NCI-H526 (cell line): ENCODE measurements at places on chromosomes 16 and 17.

DNA sequence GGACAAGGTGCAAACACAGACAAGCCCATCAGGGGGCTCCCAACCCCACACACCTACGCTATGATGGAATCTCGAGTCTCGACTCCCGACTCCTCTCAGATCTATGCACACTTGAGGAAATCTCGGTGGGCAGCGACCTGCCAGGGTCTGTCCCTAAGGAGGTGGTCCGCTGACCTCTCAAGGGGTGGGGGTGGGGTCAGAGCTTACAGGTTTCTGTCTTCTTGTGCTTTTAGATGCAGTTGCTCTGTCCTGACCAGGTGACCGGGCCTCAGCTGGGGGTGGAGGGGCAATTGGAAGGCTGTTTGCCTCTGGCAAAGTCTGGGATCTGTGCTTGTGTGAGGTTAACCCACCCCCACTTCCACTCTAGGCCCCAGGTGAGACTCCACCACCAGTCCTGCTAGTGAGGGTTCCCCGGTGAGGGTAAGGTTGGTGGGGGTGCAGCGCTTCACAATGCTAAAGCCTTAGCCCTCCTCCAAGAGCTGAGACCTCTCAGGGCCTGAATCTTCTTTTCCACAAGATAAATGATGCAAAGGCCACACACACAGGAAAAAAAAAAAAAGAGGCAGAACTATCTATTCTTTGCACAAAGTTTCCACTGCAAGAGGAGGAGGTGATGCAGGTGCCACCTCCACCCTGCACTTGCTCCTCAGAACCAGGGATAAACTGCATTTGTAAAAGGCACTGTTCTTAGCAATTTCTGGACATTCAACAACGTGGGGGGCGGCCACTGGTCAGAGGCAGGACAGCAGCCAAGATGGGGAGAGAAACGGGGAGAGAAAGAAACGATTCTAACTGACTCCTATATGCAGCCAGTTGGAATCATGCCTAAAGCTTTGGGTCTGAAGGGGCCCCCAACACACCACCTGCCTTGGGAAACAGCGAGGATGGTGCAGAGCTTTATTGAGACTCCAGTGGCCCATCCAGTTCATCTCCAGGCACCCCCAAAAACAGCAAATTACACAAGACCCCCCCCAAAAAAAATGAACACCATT is 4.1 kb downstream of the CISD3 start:
- no peak for DNase-seq

DNA sequence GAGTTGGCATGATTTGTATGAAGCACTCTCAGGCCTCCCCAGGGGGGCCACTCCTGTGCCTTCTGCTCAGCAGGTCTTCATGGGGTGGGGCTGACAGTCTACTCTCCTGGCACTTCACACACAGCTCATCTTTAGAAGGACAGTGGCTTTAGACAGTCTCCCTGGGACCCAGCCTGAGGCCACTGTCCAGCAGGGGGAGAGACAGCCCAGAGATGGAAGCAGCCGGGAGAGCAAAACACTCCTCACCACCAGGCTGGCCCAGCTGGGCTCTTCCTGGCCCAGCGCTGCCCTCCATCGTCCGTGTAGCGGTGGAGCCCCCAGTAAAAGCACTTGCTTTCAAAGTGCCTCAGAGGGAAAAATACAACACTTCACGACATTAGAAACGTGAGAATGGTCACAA is 62.0 kb upstream of the CRHR1 start:
- DNase-seq: peak; percentile 53

GRCh38 chr16:56936950-56937349 is 5.0 kb downstream of the HERPUD1 start:
- no peak for DNase-seq

GRCh38 chr17:56672195-56672594 is 78.7 kb downstream of the NOG start:
- no peak for DNase-seq

- no peak for DNase-seq
These were observed 102.1 kb downstream of the YPEL2 start for GRCh38 chr17:59433586-59433985.

- DNase-seq: no peak
These were observed 268.3 kb downstream of the CDH11 start for GRCh38 chr16:64853551-64853950.

DNA sequence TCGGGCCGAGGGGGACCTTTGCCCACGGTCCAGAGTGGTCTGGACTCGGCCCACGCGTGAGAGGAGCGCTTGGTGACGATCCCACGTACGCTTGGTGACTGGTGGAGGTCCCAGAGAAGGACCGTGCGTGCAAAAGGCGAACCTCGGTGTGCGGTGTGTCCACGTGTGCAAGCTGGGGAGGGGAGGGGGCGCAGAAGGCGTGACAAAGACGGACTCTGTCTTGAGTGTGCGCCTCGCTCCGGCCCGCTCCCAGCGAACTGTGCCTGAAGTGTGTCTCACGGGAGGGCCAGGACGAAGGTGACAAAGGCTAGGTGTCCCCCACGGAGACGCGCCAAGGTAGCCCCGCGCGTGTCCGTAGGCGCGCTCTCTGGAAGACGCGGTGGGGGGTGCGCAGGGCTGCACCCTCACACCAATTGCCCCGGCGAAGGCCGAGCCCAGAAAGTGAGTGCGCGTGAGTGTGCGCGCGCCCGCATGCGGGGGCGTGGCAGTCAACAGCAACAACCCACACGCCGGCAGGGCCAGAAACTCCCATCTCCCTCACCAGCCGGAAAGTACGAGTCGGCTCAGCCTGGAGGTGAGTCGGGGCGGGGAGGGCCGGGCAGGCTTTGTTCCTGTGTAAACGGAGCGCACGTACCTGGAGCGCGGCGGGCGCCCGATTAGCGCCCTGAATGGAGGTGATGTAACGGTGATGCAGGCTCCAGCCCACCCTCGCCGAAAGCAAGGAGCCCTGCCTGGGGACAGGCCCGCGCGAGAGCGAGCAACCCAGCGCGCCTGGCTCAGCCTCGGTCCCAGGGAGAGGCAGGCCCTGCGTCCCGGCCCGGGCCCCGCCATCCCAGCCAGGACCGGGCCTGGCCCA is at the start of gene GPRC5C:
TSS of gene GPRC5C (plus strand) at position 521 of the 856 bp plus-strand sequence. CDS start 7,689 bp downstream, outside the sequence.
- peak; percentile 83 for DNase-seq

DNA sequence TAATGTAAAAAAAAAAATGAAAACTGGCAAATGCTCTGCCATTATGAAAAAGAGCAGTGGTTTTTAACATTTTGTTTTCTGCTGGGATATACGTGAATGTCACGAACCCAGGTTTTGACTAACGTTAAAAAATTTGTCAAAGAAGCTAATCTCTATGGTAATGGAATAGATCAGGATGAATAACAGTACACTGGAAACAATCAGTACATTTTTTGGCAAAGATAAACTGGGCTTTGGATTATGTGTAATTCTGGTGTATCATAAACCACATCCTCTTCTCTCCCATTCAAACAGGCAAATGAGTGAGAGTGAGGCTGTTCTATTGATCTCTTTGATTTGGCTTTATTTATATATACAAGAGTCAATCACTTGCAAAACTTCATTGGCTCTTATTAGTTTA is 207.0 kb upstream of the IRX3 start:
- no peak for DNase-seq

- DNase-seq: no peak
These were observed 114.0 kb downstream of the ZNF778 start for GRCh38 chr16:89331371-89332109.

DNA sequence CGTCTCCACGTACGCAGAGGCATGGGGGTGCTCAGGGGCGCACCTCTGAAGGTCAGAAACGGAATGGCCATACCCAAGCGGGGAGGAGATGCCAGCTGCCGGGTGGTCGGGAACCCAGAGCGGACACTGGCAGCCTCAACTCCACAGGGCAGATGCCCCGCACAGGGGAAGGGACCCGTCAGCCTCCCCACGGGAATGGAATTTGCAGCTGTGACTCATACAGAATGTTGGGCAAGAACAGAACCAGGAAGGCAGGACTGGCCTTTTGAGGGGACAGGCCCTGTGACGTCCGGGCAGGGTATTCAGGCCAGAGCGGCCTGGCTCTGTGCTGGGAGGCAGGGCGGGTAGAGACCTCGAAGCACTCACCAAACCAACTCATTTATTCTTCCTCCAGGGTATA is 7.5 kb downstream of the TK1 start:
- no peak for DNase-seq

DNA sequence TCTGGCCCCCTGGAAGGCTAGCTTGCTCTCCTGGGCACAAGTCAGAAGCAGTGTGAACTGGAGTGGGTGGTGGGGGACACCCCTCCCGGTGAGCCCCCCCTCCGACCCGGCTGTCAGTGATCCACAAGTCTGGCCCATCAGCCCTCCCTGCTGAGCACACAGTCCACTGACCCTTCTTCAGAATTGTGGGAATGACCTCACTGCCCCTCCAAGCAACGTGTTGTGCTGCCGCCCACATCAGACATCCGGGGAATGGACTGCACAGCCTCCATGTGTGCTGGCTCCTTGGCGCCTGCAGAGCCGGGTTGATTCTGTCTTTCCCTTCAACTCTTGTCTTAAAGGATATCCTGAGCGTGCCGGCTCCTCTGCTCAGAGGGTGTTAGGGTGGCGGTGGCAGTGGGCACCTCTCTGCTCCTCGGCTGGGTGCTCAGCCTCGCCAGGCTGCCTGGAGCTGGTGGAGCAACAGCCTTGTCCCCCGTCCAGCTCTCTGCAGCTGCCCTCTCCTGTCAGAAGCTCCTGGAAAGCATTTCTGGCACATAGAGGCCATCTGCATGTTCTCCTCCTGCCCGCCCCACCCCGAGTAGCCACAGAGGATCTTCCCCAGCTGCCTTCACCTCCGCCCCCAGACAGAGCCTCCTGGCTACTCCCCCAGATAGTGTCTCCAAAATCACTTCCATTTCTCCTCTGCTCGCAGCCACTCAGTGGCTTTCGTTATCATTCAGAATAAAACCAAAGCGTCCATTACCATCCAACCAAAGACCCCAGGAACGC is 19.8 kb downstream of the NPTX1 start:
- no peak for DNase-seq

- DNase-seq: no peak
These were observed 4.7 kb upstream of the CHMP6 start for GRCh38 chr17:80986816-80987475.

DNA sequence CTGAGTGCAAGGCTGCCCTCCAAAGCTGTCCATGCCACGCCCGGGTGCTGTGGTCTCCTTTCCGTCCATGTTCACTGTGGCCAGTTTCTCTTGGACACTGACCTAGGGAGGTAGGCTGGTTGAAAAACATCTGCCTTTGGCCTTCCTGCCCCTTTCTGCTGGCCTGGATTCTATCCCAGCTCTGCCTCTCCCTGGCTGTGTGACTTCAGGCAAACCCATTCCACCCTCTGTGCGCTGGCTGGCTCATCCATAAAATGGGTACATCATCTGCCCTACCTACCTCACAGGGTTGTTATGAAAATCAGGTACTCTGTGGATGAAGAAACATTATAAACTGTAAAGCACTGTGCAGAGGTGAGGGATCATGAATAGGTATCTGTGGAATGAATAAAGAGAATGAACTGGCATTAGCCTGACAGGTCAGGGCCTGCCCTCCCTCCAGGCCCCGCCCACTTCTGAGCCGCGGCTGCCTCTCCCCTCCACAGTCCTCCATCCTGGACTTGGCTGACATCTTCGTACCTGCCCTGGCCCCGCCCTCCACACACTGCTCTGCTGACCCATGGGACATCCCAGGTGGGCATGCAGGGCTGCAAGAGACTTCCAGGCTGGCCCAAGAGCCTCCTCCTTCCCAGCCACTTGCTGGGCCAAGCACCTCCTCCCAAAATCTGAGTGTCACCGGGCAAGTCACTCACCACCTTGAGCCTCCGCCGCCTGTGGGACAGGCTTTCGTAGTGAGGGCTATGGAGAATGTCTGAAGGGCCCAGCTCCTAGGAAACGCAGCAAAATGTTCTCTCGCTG is 7.0 kb upstream of the SPATA20 start:
- peak; percentile 43 for DNase-seq

DNA sequence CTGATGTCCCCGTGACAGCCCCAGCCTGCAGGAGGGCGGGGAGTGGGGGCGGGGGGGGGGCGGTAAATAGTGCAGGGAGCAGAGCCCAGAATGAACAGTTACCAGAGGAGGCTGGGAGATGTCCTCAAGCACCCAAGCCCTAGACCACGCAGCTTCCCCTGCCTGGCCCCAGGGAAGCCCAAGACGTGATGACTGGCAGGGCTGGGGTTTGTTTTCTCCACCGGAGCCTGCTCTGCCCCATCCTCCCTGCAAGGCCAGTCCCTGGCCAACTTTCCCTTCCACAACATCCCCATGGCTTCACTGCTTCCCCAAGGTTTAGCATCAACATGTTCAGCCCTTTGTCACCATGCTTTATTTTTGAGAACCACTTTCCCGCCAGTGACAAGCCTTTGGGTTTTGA is 1.4 kb upstream of the BEAN1 start:
- no peak for DNase-seq

DNA sequence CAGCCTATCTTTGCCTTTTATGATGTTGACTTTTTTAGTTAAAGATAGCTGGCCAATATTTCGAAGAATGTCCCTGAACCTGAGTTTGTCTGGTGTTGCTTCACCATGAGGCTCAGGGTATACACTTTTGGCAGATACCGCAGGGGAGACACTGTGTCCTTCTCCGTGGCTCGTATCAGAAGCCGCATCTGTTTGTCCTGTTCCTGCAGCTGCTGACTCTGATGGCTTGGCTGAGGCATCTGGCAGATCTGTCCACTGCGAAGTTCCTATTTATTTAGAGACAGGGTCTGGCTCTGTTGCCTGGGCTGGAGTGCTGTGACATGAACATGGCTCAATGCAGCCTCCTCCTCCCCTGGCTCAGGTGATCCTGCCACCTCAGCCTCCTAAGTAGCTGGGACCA is 93.5 kb downstream of the CRISPLD2 start:
- DNase-seq: no peak
